ENCODE measurements at places on chromosomes 3 and 15.

- DNase-seq: no peak
Measured at GRCh38 chr3:65568497-65568896, 470.2 kb downstream of the MAGI1 start.

DNA sequence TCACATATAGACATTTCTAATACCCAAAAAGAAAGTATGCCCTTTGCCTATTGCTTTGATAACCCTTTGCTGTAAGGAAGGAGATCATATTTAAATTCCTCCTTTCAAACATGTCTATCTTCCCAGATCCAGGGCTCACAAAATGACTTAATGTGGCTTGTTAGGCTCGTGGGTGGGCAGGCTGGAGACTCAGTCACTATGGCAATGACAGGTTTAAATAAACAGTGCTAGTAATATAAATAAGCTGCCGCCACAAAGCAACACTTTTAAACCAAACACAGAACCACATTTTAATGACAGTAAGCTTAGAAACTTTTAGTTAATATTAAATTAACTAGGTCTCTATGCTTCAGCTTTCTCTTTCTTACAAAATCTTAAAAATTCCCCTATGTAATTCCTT is 616.0 kb upstream of the NAALADL2 start:
- no peak for DNase-seq

DNA sequence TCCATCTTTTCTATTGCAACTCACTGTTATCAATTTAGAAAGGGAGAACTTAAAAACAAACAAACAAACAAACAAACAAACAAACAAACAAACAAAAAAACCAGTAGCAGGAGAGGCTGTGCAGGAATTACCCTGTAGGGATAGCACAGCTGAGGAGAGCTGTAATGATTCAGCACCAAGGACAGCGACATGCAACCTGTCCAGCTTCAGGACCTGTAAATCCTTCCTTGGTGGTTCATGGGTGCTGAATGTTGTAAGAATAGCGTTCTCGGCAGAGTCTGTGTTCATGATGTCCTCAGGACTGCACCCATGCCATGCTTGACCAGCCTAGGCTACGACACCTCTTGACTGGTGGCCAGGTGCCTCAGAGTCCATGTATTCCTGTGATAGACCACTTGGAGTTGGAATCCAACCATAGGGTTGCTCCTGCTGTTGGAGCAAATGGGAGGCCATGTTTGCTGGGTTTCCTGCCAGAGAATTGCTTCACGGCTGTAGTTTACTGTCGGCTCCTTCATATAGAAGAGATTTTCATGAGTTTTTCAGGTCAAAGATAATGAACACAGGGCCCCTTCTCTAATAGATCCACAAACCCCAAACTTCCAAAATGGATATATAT is 65.9 kb downstream of the CACNA2D3 start:
- DNase-seq: peak; percentile 70

DNA sequence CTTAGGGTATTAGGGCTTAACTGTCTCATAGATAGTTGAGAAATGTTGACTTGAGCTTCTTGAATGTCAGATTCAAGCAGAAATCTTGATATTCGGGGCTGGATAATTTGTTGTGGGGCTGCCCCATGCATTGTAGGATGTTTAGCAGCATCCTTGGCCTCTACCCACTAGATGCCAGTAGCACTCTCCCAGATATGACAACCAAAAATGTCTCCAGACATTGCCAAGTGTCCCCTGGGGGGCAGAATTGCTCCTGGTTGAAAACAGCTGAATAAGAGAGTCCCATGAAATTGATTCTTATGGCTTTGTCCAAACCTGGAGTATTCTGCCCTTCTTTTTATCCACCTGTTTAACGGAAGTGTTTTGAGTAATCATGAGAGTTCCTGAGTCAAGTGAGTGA is 15.9 kb upstream of the LCMT2 start:
- no peak for DNase-seq

DNA sequence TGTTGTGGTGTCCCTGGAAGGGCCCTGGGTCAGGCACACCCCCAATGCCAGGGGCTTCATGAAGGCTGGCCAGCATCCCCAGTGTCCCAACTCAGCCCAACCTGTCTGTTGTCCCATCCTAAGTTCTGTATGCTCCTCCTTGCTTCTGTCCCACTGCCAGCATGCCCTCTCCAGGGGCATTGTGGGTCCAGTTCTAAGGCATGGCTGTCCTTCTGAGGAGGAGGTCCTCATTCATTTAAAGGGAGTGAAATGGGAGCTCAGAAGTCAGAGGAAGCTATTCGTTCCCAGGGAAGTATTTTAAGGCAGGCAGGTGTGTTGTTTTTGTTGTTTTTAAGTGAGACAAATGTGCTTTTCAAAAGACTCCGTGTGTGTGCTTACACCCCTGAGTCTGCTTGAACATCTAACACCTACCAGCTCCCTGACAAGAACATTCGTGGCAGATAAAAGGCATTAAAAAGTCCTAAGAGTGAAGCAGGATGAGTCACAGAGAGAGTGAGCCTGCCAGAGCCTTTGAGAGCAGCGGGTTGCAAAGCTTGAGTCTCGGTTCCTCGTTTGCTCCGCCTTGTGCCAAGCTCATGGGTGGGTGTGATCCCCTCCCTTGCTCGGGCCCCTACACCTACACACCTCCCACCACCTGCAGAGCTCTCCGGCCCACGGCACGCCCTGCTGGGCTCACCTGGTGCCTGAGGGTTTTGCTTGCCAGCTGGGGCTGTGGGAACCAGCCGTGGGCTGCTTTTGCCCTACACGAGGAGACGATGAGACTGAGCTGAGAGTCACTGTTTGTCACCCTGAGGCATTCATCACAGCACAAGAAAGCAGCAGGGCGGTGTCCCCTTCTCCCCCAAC is 183.4 kb upstream of the TOPAZ1 start:
- no peak for DNase-seq

DNA sequence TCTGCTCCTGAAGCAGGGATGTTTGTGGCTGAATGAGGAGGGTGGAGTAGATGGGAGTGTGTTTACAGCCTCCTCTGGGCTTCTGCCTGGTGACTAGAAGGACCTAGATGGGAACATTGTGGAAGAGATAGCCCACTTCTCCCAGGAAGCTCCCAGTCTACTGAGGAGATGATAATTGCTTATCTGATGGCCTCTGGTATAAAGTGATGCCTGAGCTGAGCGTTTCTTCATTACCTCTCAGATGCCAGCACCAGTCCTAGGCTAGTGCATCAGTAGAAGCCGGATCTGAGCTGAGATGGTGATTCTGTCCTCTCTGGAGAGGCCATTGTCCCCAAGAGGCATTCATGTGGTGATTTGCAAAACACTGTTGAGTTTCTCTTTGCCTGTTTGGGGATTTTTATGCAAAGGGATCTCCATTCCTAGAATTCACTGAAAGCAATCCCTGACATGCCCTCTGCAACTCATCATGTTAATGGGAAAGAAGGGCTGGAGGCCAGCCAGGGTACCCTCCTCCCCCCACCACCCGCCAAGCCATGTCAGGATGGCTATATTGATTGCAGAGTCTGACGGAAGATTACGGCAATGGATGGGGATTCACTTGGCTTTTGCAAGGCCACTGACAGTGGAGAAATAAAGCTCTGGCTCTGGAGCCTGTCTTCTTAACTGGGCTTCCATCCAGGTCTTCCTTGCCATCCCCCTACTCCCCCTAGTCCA is 166.4 kb upstream of the ROPN1 start:
- no peak for DNase-seq

GRCh38 chr3:15535732-15536131 is 14.2 kb upstream of the COLQ start:
- no peak for DNase-seq

DNA sequence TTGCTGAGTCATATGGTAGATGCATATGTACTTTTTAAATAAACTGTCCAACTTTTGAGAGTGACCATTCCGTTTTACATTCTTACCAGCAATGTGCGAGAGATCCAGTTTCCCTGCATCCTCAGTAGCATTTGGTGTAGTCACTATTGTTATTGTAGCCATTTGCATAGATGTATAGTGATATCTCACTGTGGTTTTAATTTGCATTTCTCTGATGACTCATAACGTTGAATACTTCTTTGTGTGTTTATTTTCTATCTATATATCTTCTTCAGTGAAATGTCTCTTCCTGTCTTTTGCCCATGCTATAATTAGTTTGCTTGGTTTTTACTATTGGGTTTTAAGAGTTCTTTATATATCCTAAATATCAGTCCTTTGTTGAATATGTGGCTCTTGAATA is 255.7 kb upstream of the GRM7 start:
- DNase-seq: no peak

DNA sequence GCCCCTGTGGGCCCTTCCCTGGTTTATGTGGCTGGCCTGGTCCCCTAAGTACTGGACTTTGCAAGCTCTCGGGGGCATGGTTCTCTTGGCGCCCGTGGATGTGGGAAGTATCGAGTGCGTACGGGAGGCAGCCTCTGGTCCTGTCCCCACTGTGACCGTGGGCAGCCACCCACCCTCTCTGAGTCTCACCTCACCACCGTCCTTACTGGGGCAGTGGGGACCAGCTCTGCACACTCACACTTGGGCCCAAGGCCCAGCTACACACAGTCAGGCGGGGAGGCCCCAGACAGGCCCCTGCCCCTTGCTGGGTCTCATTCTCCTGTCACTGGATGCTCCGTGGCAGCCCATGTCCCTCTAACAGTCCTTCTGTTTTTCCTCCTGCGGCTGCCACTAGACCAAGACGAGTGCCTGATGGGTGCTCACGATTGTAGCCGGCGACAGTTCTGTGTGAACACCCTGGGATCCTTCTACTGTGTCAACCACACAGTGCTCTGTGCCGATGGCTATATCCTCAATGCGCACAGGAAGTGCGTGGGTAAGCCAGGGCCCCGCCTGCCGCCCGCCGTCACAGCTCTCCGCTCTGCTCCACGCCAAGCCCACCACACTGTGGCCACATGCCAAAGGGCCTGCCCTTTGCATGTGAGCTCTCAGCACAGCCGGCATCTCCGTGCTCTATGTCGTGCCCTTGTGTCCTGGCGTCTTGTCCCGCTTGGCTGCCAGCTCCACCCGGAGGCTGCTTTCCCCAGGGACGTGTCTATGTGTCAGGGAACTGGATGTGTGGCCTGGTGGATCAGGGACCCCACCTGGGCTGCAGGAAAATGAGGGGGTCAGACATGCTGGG is 72.7 kb downstream of the FBLN2 start:
- DNase-seq: no peak

GRCh38 chr15:67335534-67336222 is 81.1 kb downstream of the IQCH start:
- peak; percentile 39 for DNase-seq

- DNase-seq: peak; percentile 32
Measured at GRCh38 chr3:159252772-159253384, 451.0 kb downstream of the MFSD1 start.

DNA sequence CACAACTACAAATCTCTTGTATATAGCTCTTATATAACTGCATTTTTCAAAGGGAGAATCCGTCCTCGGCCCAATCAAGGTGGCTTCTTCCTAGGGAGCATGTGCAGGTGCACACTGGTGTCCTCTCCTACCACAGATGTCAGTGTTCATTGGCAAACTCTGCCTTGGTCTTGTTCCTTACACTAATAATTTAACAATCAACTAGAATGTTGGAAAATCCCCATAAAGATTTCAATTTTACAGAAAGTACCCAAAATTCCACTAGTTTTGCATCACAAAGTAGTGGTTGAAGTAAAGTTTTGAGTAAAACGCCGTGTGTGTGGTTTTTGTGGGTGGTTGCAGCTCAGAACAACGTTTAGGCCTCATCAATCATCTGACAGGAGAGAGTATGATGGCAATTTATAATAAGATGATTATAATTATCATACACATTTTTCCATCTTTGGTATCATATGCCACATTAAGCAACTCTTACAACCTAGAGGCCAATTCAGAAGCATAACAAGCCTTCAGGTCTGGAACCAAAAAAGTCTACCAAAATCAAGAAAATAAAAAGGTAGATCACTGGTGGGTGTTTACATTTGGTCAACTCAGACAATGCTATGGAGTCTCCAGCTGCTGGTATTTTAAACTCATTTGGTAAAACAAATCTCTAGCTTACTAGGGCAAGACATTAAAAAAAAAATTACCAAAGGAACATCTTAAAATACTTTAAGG is 128.9 kb upstream of the BHLHE40 start:
- no peak for DNase-seq

DNA sequence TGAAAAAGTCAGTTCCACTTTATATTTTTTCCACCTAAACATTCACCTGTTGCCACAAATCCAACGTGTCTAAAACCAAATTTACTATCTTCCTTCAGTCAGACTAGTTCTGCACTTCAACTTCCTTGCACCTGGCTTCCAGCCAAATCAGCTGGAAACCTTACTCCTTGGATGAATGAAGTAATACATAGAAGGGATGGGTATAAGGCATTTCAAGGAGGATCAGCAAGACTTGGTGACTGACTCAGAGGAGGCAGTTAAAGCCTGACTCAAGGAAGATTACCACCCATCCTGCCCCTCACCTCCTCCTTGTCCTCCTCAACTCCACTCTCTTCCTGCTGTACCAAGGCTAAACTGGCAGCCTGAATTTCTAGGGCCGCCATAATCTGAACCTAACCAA is 37.1 kb downstream of the QTRT2 start:
- peak; percentile 22 for DNase-seq

GRCh38 chr15:41936649-41937567 is 35.4 kb downstream of the EHD4 start:
- DNase-seq: no peak

- DNase-seq: no peak
Measured at GRCh38 chr3:31621314-31621713, 88.6 kb downstream of the STT3B start.

GRCh38 chr15:91526424-91526823 is 327.1 kb upstream of the SLCO3A1 start:
- DNase-seq: no peak

DNA sequence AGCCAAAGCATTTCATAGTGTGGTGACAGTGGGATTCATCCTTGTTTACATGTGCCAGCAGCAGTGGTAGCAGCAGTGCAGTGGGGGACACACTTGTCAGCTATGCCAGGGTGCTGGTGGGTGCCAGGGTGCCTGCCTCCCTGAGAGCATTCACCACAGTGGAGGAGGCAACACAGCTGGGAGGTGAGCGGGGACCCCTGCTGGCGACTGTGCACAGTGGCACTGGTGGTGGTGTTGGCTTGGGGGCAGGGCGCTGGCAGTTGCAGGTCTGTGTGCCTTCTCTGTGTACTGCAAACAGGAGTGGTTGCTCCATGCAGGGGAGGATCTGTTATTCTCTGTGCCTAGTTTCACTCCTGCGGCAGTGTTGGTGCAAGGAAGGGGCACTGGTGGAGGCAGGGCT is 41.2 kb downstream of the CEP63 start:
- DNase-seq: no peak

- peak; percentile 60 for DNase-seq
Measured at GRCh38 chr15:89167267-89168176, 53.9 kb downstream of the RLBP1 start.

DNA sequence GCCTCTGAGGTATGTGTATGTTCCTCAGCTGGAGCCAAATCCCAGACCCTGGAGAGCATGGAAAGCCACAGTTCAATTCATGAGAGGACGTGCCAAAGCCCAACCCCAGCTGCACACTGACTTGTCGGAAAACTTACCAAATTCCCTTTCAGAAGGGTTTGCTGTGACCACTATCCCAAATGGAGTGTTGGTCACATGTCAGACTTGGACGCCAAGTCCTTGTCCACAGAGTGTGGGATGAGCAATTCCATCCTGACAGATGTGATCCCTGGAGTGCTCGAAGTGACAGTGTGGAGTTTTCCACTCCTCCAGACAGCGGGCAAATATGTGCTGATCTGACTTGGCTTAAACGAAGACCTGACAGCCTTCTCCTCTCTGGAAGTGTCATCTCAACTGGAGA is 71.2 kb downstream of the RORA start:
- DNase-seq: no peak
